ENCODE measurements at places on chromosomes 4 and X.

DNA sequence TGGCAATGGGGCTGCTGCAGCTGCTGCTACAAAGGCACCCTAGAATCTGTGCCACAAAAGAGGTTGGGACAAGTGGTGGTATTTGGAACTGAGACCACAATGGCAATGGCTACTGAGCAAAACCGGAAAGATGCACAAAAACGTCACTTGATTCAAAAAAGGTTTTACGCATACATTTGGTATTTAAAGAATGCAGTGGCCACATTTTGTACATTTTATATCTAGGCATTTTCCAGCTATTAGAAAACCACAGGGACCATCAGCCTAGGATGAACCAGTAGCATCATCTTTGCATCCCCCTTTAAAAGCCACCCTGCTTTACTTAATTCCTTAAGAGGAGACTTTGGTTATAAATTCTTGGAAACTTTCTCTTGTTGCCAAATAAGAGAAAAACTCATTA is 104.8 kb upstream of the CXCL13 start:
- no peaks in the 10 kb centered on the region for H3K36me3 ChIP-seq
- no peaks in the 10 kb centered on the region for H3K4me1 ChIP-seq
- peaks cover 18% of the 10 kb centered on the region for H3K27me3 ChIP-seq
- no peak overlapping the region for H3K4me3 ChIP-seq
- H3K27ac ChIP-seq = no peak overlapping the region
- no peak for DNase-seq

- no peak overlapping the region for H3K27ac ChIP-seq
- no peak for DNase-seq
- H3K4me3 ChIP-seq = no peak overlapping the region
- peaks cover 9% of the 10 kb centered on the region for H3K4me1 ChIP-seq
- peaks cover 2% of the 10 kb centered on the region for H3K27me3 ChIP-seq
Observed at GRCh38 chr4:71095141-71095540, 101.7 kb downstream of the DCK start.

- peaks cover 4% of the 10 kb centered on the region for H3K4me1 ChIP-seq
- DNase-seq = no peak
- peaks cover 46% of the 10 kb centered on the region for H3K27me3 ChIP-seq
- no peak overlapping the region for H3K4me3 ChIP-seq
Observed at GRCh38 chr4:61204353-61205060, 4.4 kb downstream of the ADGRL3 start.

GRCh38 chrX:39613482-39613995 is 484.2 kb downstream of the BCOR start:
- H3K4me1 ChIP-seq = peaks cover 22% of the 10 kb centered on the region
- peak overlapping the region; percentile 70 for H3K4me3 ChIP-seq
- H3K27ac ChIP-seq = peak overlapping the region; percentile 87
- no peaks in the 10 kb centered on the region for H3K36me3 ChIP-seq
- peak; percentile 29 for DNase-seq
- H3K27me3 ChIP-seq = no peaks in the 10 kb centered on the region

DNA sequence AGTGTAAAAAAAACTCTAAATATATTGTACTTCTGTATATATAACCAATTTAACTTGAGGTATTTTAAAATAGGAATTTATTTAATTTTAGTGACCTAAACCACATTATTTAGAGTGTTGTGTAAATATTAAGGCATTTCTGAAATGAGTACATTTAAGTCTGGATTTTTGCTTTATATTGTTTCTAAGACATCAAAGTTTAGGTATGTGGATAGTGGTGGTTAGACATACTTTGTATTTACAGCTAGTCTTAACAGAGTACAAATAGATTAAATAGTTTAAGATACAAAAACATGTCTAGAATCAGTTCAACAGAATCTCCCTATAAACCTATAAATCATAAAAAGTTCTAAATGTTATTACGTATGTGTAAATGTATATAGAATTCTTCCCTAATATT is 588.5 kb downstream of the TRIML1 start:
- H3K27me3 ChIP-seq = no peaks in the 10 kb centered on the region
- no peaks in the 10 kb centered on the region for H3K36me3 ChIP-seq
- H3K4me3 ChIP-seq = no peak overlapping the region
- no peak for DNase-seq

GRCh38 chr4:78654807-78655206 is 103.2 kb downstream of the ANXA3 start:
- H3K36me3 ChIP-seq = no peaks in the 10 kb centered on the region
- no peaks in the 10 kb centered on the region for H3K27me3 ChIP-seq
- H3K4me1 ChIP-seq = peaks cover 35% of the 10 kb centered on the region
- DNase-seq = no peak
- H3K27ac ChIP-seq = no peak overlapping the region

DNA sequence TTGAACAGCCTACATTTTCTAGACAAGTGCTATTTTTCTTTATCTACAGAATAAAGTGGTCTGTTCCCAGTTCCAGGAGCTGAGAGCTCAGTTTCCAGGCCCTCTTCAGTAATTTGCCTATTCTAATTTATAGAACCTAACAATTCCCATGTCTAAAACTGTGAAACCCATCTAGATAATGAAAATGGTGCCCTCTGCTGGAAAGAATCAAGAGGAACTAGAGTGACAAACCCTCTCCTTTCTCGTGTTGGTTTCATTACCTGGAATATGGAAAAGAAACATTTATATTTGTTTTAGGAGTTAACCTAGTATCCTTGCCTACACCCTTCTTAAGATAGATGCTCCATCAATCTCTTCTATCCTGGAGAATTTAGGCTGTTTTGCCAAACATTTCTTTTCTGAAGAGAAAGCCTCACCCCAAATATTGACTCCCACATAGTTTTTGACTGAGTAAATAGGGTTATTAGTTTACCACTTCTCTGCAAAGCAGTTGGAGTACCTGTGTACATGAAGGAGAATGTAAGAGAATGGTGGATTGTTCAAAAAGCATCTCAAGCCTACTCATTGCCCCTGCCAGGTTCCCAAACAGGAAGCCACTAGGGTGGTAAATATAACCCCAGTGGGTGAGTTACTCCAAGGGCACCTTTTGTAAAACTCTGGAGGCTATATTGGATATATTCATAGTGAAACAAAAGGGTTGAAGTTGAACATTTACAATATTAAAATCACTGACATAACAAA is 121.6 kb downstream of the RASL11B start:
- no peaks in the 10 kb centered on the region for H3K36me3 ChIP-seq
- no peak overlapping the region for H3K27ac ChIP-seq
- H3K4me1 ChIP-seq = no peaks in the 10 kb centered on the region
- H3K27me3 ChIP-seq = no peaks in the 10 kb centered on the region
- H3K4me3 ChIP-seq = no peak overlapping the region
